Omental fat pad (tissue), 4 donors: ENCODE measurements at places on chromosomes 12 and 14. TPM values are rescaled to one million over a fixed set of nuclear protein-coding genes. Genes with fewer than 3 reads are reported as not detected.

DNA sequence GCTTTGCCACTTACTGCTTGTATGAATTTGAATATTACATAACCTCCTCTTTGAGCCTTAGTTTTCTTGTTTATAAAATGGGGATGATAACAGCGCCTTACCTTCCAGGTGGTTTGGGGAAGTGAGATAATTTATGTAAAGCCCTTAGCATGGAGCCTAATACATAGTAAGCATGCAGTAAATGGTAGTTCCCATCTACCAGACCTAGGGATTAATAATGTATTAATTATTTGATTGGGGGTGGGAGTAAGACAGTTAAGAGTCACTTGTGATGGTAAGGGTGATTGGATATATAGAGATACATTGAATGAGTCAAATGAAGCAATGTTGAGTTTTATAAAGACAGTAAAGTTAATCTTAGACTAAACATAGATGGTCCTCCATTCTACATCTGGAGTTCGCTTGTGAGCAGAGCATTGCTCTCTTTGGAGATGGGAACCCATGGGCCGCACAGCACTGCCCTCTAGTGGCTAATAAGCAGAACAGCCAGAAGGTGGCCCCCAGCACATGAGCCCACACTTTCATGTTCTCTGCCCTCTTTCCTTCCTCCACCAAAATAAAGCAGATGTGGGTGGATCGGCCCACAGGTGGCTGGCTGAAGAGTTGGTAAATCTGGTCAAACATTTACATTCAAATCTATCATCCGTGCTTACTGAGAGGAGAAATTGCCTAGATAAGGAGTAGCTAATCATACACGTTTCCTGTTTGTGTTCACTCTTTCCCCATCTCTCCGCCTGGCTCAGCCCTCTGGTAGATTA is 26.5 kb upstream of the TAMALIN start:
- DNase-seq, result no peak

Gene PARP11
- 14.8 TPM for total RNA-seq

DNA sequence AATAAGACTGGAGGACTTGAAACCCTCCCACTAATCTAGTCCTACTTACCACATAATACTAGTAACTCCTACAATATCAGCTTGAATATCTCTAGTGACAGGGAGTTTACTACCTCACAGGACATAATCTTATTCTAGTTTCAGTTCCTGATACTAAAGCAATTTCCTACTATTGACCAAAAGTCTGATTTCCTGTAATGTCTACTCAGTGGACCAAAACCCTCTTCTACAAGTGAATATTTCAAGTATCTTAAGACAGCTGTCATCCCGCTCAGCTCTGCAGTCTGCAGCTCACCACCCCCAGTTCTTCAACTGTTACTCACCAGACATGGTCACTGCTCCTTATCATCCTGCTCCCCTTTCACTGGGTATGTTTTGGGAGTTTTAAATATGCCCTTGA is 70.8 kb upstream of the TMCC3 start:
- DNase-seq, result no peak

Gene CLEC6A
- total RNA-seq, result not detected

Gene PPM1H
- 3.0 TPM for total RNA-seq

Gene DIO2
- 2.0 TPM for total RNA-seq

Gene CCDC196
- not detected for total RNA-seq

DNA sequence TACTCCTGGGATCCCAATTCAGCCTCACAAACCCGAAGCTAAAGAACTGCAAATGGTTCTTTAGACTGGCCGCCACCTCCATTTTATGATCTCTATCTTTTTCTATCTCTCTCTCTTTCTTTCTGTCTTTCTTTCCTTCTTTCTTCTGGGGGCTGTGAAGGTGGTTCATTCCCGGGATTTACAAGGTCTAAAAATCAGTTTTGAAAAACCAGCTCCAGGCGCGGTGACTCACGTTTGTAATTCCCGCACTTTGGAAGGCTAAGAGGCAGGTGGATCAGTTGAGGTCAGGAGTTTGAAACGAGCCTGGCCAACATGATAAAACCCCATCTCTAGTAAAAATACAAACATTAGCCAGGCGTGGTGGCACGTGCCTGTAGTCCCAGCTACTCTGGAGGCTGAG is 67.2 kb upstream of the VASH1 start:
- DNase-seq, result no peak

Gene PKP2
- total RNA-seq, result 17.2 TPM

Gene INHBC
- total RNA-seq, result not detected

- DNase-seq, result no peak
These were observed 46.3 kb upstream of the BCL11B start for GRCh38 chr14:99318091-99318958.

- no peak for DNase-seq
These were observed 3.9 kb upstream of the POC1B start for GRCh38 chr12:89529738-89530137.

- DNase-seq, result no peak
These were observed 25.5 kb downstream of the LRTM2 start for GRCh38 chr12:1845886-1846285.

GRCh38 chr14:48075487-48075886 is 400.1 kb upstream of the MDGA2 start:
- DNase-seq, result no peak

Gene LDHB
- 578 TPM for total RNA-seq

DNA sequence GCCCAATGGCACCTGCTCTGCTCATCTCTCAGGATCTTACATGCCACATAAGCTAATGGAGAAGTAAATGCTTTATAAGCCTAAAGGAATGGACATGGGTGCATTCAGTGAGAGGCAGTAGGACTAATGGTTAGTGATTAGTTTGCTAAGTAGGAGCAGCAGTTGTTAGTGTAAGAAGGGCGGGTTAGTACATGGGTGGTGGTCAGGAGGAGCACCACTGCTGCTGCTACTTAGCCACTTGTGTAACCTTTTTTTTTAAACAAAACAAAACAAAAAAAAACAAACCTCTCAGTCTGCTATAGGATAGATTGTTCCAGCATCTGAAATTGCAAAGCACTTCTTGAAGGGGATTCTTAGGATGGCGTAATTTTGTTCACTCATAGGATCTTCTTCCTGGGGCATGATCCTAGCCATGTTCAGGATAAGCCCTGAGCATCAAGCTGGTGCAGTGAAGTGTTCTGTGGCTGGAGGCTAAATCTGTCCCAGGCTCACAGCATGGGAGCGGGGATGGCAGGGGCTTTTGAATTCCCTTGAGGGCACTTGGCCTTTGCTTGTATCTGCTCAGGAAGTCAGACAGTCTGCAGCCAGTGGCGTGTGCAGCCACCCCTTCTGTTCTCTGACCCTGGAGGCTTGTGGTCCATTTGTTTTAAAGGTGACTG is 63.6 kb downstream of the CHST11 start:
- no peak for DNase-seq

Gene NGB
- total RNA-seq, result not detected

DNA sequence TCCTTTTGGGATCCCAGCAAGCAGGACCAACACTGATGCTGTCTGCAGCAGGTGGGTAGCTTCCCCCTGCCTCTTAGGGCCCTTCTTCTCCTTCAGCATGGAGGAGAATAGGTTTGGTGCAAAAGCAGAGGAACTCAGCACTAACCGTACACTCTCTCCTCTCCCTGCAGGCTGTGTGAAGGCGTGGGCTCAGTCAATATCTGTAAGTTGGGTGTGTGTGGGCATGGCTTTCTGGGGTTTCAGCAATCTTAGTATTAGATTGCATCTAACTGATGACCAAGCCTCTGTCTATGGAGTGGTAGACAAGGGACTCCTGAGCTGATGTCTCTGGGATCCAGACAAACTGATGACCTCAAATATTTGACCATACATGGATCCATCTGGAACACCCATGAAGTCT is 14.3 kb downstream of the KRT85 start:
- no peak for DNase-seq

DNA sequence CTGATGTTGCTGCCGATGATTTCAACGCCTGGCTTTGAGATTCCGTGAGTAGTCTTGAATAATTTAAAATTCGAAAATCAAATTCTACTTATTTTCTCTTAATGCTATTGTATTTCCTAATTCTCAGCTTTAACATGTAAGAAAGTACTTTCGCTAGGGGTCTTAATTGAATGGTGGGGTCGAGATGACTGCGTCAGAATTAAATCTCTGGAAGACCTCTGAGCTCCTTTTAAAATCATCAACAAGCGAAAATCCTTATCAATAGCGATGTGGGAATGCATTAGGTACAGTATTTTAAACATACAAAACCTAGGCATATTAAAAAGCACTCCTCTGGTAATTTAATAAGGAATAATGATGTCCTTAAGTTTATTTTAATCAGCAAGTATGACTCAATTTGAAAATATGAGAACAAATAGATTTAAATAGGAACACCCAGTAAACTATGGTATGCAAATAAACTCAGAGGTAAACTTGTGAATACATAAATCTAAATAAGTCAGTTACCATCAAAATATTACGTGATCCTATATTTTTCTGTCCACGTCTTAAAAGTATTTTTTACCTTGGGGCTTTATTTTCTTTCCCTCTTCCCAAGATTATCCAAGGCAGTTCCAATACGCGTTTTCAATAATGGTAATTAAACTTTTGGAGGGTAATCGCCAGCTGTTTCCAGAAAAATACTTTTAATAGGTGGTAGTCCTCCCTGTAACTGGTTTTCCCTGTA is 1.4 kb downstream of the FOXA1 start:
- DNase-seq, result no peak

GRCh38 chr14:76117789-76118484 is 33.8 kb upstream of the GPATCH2L start:
- no peak for DNase-seq

Gene MANSC1
- total RNA-seq, result 16.7 TPM

Gene RNFT2
- total RNA-seq, result 0.37 TPM

- no peak for DNase-seq
These were observed 79.0 kb downstream of the PLCZ1 start for GRCh38 chr12:18658829-18659228.

DNA sequence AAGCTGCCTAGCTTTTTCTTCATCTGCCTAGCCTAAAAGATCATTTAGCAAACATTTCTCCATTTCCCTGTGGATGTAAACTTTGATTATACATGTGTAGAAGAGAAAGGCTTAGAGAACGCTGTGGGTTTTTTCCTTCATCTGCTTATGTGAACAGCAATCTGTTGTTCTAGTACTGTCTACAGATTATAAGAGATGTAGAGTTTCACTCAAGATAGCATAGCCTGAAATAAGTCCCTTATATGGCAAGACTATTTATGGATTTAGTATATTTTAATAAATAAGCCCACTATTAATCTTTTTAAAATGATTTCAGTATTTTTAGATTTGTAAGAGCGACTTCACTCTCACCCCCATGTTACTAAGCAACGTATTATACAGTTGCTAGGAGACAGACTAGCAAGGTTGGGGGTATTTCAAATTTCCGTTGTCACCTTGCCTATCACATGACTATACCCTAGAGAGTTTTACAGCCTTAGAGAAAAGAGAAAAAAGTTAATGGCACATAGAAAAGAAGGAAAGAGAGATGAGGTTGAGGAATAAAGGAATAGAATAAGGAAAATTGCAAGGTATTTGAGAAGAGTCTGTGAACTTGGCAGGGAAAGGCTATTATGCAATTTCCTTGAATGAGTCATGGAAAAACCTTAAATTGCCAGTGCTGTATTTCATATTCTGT is 12.2 kb upstream of the TUBA1A start:
- no peak for DNase-seq

GRCh38 chr12:108543652-108544051 is 17.3 kb downstream of the SART3 start:
- DNase-seq, result no peak

DNA sequence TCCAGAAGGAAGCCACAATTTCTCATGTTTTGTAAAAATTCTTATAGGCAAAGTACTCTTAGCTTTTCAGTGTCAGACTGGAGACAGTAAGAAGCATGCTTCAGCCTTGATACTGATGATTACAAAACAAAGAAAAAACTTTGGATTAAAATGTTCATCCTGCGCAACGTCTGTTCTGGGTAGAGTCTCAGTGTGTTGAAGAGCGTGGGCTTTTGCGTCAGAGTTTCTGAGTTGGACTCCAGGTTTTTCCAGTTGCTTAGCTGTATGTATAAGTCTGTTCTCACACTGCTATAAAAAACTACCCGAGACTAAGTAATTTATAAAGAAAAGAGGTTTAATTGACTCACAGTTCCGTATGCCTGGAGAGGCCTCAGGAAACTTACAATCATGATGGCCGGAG is 508.1 kb downstream of the DIO2 start:
- DNase-seq, result no peak

GRCh38 chr12:108752387-108752786 is 21.1 kb upstream of the CORO1C start:
- DNase-seq, result no peak

- DNase-seq, result no peak
These were observed 12.0 kb downstream of the ABHD12B start for GRCh38 chr14:50883827-50884197.

DNA sequence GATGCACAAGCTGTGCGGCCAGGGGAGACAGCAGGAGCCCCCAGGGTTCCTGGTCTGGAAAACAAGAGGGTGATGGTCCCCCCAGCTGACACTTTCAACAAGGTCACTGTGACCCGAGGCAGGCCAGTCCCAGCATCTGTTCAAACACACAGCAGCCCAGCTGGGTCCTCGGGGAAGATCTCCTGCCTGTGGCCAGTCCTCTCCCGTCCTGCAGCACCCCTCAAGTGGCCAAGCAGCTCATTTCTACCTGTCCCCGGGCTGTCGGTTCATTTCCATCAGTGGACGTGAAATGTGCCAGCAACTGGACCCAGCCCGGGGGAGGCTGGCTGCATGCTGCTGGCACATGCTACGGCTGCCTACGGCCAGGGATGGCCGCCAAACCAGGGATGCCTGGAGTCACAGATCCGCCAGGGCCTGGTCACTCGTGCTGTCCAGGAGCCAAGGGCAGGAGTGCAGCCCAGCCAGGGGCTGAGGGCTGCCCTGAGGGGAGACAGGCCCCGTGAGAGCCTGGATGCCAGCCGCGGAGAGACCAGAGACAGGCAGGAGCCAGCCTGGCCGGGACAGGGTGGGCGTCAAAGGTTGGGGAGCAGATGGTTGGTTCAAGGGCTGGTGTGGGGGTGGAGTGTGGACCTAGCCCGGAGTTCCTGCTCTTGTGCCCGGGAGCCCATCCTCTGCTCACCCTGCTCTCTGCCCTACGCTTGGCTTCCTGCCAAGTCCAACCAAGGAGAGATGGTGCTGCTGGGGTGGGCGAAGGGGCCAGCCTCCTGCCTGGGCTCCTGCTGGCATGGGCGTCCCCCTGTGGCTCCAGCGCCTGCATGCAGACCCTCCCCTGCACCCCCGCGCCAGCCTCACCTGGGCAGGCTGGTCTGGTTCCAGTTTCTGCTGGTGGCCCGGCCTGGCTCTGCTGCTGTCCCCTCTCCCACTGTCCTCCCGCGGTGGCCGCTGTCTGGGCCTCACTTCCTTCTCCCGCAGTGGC is 143.8 kb downstream of the ADGRD1 start:
- no peak for DNase-seq

- DNase-seq, result no peak
These were observed 30.0 kb downstream of the PELI2 start for GRCh38 chr14:56147986-56148901.

- DNase-seq, result no peak
These were observed 26.3 kb downstream of the SLC15A4 start for GRCh38 chr12:128797119-128798118.

- DNase-seq, result no peak
These were observed 189.2 kb upstream of the RASSF8 start for GRCh38 chr12:25769082-25769945.

GRCh38 chr12:67339530-67339929 is 70.4 kb downstream of the CAND1 start:
- no peak for DNase-seq

GRCh38 chr14:97692084-97692483 is 894.9 kb downstream of the VRK1 start:
- no peak for DNase-seq
